Cardiac muscle cell (in vitro differentiated cells and primary cell): ENCODE measurements at places on chromosomes 7 and 10. TPM values are rescaled to one million over a fixed set of nuclear protein-coding genes. Genes with fewer than 3 reads are reported as not detected.

Gene HOXA10
- not detected in 2 replicates for total RNA-seq

Gene UROS
- 88.4 and 121 TPM in 2 replicates for total RNA-seq

DNA sequence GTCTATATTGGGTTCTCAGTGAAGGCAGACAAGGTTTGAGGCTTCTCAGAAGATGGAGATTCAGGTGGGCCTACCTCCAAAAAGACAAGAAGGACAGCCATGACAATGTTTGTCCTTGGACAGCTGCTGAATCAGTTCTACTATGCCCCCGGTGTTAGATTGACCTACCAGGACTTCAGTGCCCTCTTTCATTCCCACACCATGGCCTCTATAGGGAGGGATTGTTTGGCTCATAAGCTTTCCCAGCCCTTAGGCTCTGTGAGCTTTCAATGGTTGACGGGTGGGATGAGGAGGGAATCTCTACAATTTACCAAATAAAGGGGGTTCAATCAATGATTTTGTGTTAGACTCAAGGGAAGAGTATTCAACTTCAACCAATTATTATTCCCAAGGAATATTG, 23.4 kb upstream of the RAPGEF5 start:
- H3K27me3 ChIP-seq = no peaks in the 10 kb centered on the region
- no peak overlapping the region for H3K27ac ChIP-seq
- no peak for DNase-seq
- H3K4me3 ChIP-seq = no peak overlapping the region

Gene ANKRD26
- total RNA-seq = 7.1 and 16.1 TPM in 2 replicates

Gene SKIDA1
- 42.4 and 62.4 TPM in 2 replicates for total RNA-seq

Gene TMEM209
- 8.5 and 14.2 TPM in 2 replicates for total RNA-seq

Gene TUBB8
- 0.36 TPM in 1 of 2 replicates, not detected in the other for total RNA-seq

Gene ASB10
- 1.0 and 1.4 TPM in 2 replicates for total RNA-seq

Gene GDF2
- 3.5 and 5.8 TPM in 2 replicates for total RNA-seq

GRCh38 chr10:113866551-113867394, 12.3 kb downstream of the NHLRC2 start:
- no peak overlapping the region for H3K4me3 ChIP-seq
- no peaks in the 10 kb centered on the region for H3K4me1 ChIP-seq
- H3K36me3 ChIP-seq = peaks cover 12% of the 10 kb centered on the region

DNA sequence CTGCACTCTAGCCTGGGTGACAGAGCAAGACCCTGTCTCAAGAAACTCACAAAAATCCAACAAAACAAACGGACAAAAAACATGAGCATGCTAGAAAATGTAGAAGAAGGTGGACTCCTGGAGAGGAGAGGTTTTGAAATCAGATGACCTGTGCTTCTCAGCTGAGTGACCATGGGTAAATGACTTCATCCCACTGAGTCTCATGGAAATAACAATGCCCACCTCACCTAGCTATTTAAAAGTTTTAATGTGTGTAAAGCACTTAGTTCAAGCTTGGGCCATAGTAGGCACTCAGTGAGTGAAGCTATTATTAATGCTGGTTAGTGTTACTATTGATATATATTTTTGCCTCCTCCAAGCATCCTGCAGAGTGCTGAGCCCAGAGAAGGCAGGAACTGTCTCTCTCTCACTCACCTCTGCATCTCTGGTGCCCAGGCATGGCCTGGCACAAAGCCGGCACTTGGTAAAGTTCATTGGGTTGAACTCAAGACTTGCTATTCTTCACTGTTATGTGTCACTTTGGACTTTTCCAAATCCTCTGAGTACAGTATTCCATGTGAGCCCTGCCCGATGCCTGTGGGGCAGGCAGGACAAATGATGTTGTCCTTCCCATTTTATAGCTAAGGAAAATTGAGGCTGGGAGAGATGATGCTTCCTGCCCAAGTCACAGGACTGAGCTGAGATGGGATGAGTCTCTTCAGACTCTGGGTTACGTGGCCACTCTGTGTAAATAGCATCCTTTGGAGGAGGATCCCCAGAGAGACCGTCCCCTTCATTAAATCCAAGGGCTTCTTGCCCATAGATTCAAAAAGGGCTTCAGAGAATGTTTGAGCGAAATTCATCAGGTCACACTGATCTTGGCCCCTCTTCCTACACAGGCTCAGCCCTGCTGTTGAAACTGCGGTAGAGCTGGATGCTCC, 81.4 kb upstream of the EMX2 start:
- H3K4me1 ChIP-seq = no peaks in the 10 kb centered on the region
- no peaks in the 10 kb centered on the region for H3K27me3 ChIP-seq
- H3K27ac ChIP-seq = no peak overlapping the region
- no peak for DNase-seq
- no peak overlapping the region for H3K4me3 ChIP-seq
- H3K36me3 ChIP-seq = no peaks in the 10 kb centered on the region

DNA sequence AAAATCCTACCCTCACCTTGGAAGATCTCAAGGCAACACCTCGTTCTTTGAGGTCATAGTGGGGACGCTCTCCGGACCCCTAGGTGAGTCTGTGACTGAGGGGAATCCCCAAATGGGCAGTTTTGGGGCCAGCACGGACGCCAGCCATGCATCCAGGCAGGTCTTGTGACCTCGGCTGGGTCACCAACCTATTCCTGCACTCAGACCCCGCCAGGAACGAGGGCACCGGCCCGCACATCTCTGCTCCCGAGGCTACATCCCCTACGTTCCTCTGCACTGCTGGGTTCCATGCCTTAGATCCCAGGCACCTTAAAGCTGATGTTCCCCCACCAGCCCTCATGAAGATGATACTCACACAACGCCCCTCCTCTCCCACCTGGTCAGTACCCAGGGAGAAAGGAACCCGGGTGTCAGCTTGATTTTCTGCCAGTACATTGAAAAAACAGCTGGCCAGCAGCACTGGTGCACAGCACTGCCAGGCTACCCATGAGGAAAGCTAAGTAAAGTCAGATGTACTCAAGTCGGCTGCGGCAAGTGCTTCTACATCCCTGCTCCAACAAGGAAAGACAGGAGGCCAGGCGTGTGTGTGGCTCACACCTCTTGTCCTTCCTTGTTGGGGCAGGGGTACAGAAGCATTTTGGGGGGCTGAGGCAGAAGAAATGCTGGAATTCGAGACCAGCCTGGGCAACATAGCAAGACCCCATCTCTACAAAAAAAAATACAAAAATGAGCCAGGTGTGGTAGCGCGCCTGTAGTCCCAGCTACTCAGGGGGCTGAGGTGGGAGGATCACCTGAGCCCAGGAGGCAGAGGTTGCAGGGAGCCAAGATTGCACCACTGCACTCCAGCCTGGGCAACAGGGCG, 48.1 kb downstream of the DIP2C start:
- H3K27me3 ChIP-seq = no peaks in the 10 kb centered on the region
- H3K27ac ChIP-seq = no peak overlapping the region
- H3K4me3 ChIP-seq = no peak overlapping the region
- no peaks in the 10 kb centered on the region for H3K4me1 ChIP-seq
- H3K36me3 ChIP-seq = no peaks in the 10 kb centered on the region
- no peak for DNase-seq

DNA sequence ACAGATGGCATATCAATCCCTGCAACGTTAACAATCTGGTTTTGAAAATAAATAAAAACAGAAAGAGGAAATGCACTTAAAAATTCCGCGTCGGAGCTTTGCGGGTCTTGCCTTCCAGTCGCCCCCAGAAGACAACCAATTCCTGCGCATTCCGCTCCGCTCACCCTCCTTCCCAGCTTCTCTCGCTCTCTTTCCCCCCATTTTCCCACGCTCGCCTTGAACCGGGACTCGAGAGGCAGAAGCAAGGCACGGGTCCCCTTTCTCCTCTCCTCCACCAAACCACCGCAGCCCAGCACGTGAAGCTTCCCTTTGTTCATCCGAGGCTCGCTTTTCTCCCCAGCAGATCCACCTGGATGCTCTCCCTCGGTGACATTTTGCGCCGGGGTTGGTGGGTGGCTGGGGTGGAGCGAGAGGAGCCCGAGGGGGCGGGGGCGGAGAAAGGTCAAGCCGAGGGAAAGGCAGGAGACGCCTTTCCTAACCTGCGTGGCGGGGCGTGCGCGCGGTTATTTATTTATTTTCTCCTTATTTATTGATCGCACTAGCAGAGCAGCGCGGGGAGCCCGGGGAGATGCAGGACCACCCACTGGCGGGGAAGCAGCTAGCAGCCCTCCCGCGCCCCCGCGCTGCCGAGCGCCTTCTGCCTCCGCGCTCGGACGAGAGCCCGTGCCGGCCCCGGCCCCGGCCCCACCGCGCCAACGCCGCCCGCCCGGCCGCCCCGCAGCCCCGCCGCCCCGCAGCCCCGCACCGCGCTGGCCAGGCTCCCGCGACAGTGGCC, at the start of gene KCND2:
KCND2 (plus strand) TSS at position 475 of the 775 bp plus-strand sequence.
- no peaks in the 10 kb centered on the region for H3K4me1 ChIP-seq
- peak within 1 kb of the TSS; percentile 35 for H3K4me3 ChIP-seq
- H3K27ac ChIP-seq = no peak within 1 kb of the TSS
- peak; percentile 43 for DNase-seq
- peaks cover 48% of the 10 kb centered on the region for H3K27me3 ChIP-seq
- no peaks in the 10 kb centered on the region for H3K36me3 ChIP-seq

GRCh38 chr10:68997211-68997610, 8.6 kb downstream of the KIFBP start:
- H3K27ac ChIP-seq = no peak overlapping the region
- H3K36me3 ChIP-seq = peaks cover 7% of the 10 kb centered on the region
- no peak for DNase-seq
- no peaks in the 10 kb centered on the region for H3K4me1 ChIP-seq
- H3K27me3 ChIP-seq = no peaks in the 10 kb centered on the region
- no peak overlapping the region for H3K4me3 ChIP-seq

GRCh38 chr10:22486431-22486830, 141.1 kb downstream of the SPAG6 start:
- DNase-seq = no peak
- H3K4me1 ChIP-seq = no peaks in the 10 kb centered on the region
- no peak overlapping the region for H3K27ac ChIP-seq
- H3K36me3 ChIP-seq = no peaks in the 10 kb centered on the region
- H3K27me3 ChIP-seq = peaks cover 25% of the 10 kb centered on the region
- H3K4me3 ChIP-seq = no peak overlapping the region

DNA sequence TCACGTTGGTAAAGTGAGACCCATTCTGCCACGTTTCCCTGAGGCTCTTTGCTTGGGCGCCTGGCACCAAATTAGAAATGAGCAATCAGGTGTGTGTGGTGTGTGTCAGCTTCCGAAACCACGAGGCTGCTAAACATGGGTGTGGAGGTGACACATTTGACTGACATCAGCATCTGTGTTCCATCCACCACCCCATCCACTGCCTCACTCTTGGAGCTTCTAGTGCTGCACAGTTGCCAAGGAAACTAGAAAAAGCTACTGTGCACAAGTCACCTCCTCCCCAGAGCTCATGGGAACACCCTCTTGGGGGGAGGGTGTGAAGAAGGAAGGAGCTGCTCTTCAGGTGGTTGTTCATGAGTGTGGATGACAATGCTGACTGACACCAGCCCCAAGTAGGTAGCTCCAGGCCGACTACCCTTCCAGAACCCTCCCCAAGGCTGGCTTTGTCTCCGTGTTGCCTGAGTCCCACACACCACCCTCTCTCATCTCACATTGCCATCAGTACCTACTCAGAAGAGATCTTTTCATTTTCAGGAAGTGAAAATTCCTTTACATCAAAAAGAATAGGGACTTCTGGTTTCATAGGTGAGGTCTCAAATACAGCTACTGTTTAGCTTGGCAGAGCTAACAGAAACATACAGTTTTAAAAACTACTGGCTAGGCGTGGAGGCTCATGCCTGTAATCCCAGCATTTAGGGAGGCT, 152.2 kb downstream of the TMEM178B start:
- no peak overlapping the region for H3K27ac ChIP-seq
- no peaks in the 10 kb centered on the region for H3K4me1 ChIP-seq
- no peak overlapping the region for H3K4me3 ChIP-seq
- H3K27me3 ChIP-seq = no peaks in the 10 kb centered on the region
- H3K36me3 ChIP-seq = no peaks in the 10 kb centered on the region

Gene WNT8B
- total RNA-seq = 0.07 TPM in 1 of 2 replicates, not detected in the other

Gene KCNH2
- 91.5 and 110 TPM in 2 replicates for total RNA-seq
